Cerebellum (tissue), 4 donors: ENCODE measurements at places on chromosomes 5 and 9.

DNA sequence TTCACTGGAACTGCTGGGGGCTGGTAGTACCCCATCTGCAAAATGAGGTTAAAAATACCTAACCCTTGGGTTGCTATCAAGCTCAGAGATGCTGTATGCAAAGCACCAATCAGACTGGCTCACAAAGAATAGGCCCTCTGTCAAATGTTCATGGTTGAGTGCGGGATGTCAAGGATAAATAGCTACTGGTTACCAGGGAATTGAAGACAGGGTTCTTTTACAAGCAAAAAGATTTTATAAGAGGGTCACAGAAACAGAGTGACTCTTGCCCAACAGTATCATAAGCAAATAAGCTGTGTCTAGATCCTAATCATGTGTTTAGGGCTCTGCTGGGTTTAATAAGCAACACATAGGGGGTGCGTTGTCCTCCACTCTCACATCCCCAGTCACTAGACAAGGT, 11.9 kb downstream of the SYK start:
- DNase-seq: no peak

- no peak for DNase-seq
These were observed 7.2 kb downstream of the ROPN1L start for GRCh38 chr5:10448754-10449360.

DNA sequence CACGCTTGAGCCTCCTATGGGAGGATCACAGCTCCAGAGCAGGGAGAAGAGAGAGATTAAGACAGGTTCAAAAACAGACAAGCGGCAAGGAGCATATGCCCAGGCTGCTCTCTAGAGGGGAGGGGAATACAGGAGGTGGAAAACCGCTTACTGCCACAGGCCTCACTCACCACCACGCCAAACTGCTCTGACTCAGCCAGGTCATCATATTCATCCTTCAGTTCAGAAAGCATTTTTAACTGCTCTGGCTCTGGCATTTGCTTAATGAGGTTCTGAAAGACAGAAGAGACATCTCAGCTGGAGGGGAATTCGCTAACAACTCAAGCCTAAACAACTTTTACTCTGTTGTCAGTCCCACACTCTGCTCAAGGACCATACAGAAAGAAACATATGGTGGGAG, 40.1 kb downstream of the PCDHGC5 start:
- DNase-seq: peak; percentile 67

DNA sequence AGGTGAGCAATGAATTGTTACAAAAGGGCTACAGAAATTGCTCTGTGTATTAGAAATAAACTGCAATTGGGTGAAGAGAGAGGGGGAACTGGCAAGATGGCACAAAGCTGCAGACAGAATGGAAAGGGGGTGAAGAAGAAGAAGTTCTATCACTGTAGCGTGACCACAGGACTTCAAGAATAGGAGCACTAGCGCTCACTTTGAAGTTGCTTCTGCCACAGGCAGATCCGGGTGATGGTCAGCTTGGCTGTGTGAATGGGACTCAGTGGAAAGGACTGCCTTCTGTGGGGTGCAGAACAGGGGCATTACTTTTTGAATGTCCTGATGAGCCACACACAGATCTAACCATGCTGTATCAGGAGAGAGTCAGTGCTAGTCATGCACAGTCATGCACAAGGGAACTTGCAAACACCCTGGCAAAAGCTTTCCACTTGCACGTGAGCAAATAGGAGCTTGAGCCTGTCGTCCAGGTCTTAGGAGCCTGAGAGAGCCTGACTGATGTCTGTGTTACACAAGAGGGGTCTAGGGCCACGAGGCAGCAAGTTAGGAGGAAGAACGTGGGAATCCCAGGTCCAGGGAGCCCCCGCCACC, 16.3 kb downstream of the IL5 start:
- no peak for DNase-seq

GRCh38 chr9:13447843-13448422, 168.4 kb upstream of the MPDZ start:
- no peak for DNase-seq

DNA sequence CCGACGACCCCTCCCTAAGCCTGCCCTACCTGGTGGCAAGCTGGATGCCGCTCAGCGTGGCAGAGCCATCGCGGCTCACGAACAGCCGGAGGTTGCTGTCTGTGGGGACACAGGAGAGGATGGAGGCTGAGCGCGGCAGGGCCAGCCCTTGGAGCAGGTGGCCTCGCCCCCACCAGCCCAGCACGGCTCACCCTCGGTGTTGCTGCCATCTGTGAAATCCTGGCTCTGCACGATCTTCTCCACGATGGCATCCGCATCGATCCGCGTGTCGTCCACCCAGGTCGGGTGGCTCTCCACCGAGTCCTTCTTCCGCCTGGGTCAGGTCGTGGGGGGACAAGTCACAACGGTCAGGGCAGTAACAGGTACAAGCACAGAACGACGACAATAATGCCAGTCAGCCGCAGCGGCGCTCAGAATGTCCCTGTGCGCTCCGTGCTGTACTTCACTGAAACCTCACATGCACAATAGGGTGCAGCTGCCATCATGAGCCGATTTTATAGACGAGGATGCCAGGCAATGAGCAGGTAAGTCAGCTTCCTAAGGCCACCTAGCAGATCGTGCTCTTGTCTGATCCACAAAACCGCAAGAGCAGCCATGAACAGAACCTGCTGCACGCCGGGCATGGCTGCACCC, 7.0 kb upstream of the DPM2 start:
- DNase-seq: peak; percentile 65

- no peak for DNase-seq
These were observed 109.8 kb downstream of the UNC13B start for GRCh38 chr9:35271637-35272036.

GRCh38 chr9:3742586-3742985, 216.8 kb upstream of the RFX3 start:
- DNase-seq: no peak

DNA sequence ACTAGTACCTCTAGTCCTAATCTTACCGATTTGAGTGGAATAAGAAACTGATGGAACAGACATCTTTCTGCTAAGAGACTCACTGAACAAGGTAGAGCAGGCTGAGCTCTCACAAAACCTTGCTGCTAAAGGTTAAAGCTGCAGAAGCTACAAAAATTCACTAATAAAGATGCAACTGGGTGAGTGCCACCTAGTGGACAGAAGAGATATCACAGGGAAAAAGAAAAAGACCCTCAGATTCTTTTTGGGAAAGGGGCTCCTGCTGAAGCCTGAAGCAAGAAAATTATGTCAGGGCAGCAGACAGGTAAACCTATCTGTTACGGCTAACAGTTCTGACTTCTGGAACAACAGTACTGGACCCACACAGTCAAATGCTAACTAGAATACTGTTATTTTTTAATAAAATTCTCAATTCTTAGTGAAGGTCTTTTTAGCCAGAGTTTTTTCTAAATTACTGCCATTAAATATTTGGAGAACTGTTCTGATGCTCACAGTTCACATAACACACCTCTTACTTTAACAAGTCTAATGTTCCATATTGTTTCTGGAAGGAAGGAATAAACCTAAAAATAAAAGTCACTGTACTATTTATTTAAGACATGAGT, 51.2 kb downstream of the DIAPH1 start:
- DNase-seq: peak; percentile 37

DNA sequence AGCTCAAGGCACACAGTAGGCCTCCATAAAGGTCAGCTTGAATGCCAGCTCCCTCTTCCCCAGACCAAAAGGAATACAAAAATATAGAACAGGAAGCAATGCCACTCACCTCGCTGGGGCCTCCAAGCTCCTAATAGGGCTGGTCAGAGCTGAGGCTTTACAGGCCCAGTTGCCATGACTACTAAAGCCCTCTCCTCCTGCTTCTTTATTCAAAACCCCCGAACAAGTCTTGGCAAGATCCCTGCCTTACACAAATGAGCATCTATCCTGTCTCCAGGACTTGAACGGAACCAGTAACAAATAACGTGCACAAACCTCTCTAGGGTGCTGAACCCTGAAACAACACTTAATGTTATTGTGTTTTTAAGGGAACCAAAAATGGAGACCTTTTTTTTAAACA, 136.3 kb downstream of the SIL1 start:
- DNase-seq: no peak

- DNase-seq: no peak
These were observed 2.2 kb downstream of the FTMT start for GRCh38 chr5:121853850-121854249.

DNA sequence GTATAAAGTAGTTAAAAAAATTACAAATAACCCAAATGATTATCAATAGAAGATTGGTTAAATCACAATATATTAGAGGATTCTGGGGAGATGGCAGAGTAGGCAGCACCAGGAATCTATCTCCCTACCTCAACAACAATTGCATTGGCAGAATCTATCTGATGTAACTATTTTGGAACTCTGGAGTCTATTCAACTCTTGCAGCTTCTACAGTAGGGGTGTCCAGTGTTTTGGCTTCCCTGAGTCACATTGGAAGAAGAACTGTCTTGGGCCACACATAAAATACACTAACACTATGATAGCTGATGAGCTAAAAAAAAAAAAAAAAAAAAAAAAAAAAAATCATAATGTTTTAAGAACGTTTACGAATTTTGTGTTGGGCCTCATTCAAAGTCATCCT, 29.2 kb upstream of the ECM2 start:
- DNase-seq: no peak

DNA sequence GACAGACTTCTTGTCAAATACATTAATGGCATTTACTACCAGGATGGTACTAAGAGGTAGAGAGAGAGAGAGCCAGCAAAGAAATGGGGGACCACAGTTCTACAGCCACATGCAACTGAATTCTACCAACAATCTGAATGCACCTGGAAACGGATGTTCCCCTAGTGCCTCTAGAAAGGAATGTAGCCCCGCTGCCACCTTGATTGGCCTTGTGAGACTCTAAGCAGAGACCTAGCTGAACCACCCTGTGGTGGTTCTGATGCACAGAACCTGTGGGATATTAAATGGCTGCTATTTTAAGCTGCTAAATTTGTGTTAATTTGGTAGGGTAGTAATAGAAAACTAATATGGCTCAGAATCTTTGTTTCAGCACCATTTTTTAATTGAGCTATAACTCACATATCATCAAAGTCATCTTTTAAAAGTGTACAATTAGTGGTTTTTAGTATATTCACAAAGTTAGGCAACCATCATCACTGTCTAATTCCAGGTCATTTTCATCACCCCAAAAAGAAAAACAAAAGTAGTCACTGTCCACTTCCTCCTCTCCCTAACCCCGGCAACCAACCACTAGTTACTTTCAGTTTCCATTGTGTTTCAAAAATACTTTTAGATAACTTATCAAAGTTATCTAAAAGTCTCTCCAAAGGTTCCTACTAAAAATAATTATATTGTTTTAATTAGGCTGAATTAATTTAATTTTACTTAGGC, 51.7 kb downstream of the CPLANE1 start:
- DNase-seq: no peak

DNA sequence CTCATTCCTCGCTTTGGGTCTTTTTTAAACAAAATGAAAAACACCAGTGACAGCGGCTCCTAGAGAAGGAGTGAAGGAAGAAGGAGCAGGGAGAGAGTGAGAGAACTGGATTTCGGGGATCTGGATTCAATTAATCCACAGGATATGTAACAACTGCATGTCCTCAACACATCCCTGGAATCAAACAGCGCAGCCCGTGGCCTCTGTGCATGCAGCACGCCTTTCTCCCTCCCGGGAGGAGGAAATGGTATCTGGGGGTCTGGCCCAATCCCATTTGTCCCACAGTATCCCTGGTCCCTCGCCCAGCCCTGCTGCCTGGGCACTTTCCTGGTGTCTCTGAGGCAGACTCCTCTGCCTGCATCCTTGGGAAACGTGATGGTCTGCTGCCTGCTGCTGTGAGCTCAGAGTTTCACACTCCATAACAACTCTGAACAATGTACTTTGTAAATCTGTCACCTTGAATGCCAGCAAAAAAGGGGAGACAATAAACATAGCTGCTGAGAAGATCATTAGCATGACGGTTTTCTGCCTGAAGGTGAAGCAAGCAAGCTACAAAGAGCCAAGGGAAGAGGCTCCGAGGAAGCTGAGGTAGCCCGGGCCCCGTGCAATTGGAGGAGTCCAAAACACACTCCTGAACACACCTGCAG, 56.1 kb downstream of the PTCH1 start:
- no peak for DNase-seq

DNA sequence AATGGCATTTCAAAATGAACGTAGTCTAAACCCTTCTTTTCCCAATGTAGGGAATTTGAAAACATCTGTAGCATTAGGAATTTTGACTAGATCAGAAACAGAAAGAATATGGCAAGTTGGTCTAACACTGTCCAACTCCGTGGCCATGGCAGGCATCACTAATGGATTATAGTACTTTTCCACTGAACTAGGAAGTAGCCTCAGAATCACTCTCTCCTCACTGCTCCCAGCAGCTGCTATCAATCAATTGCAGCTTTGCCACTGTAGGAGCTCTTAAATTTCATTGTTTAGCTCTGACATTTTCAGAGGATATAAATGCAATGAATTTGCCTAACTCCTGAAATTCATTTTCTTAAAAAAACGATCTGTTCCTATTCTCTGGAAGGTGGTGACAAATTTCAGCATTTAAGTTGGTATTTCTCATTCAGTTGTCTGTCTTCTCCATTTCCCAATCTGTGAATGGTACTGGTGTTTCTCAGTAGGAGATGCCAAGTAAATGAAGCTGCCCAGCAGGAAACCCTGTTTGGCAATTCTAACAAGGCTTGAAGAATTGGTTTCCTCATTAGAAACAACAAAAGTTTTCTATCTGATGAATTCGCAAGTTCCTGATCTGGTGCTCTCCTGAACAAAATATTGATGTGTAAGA, 64.7 kb downstream of the TLR4 start:
- DNase-seq: no peak

DNA sequence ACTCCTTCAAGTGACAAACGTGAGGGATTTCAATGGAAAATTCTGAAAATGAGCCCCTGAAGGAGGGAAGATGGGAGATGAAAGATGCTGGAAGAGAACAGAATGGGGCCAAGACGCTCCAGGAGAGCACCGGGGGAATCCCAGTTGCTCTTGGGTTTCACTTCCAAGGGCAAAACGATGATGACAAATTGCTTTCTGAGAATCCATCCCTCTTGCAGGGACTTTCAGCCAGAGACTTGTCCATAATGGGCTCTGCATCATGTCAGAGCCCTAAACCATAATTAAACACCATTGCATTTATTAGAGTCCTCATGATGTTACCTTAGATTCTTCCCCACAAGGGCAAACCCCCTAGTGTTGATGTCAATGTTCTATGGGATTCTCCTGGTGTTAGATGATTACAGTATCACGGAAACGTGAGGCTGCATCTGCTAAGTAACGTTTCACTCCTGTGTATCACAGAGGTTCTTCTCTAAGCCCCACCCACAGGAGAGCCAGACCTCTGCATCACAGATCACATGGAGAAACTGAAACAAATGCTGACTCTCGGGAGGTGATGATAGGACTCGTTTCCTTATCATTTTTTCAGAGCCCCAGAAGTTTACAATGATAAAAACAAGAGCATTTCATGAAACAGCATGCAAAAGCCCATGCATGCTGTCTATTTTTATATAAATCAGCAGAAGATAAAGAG, 114.4 kb downstream of the TENT4A start:
- no peak for DNase-seq

GRCh38 chr5:172841256-172841655, 7.2 kb downstream of the ERGIC1 start:
- DNase-seq: peak; percentile 65

- DNase-seq: peak; percentile 49
These were observed 20.3 kb downstream of the ANXA6 start for GRCh38 chr5:151137067-151137825.
